ENCODE measurements at places on chromosomes 3 and 15.

- DNase-seq: no peak
These were observed 215.2 kb upstream of the SGO1 start for GRCh38 chr3:20401253-20401652.

GRCh38 chr15:41377978-41378377, 24.3 kb downstream of the NDUFAF1 start:
- no peak for DNase-seq

- no peak for DNase-seq
These were observed 11.1 kb downstream of the TNK2 start for GRCh38 chr3:195897081-195897852.

- DNase-seq: no peak
These were observed 31.9 kb downstream of the SH3BP5 start for GRCh38 chr3:15300323-15301078.

GRCh38 chr3:52243791-52244628, 1.5 kb upstream of the PPM1M start:
- DNase-seq: no peak

- DNase-seq: no peak
These were observed 24.9 kb downstream of the GJD2 start for GRCh38 chr15:34729886-34730285.

GRCh38 chr15:71496336-71496955, 313.9 kb upstream of the NR2E3 start:
- DNase-seq: peak; percentile 4

DNA sequence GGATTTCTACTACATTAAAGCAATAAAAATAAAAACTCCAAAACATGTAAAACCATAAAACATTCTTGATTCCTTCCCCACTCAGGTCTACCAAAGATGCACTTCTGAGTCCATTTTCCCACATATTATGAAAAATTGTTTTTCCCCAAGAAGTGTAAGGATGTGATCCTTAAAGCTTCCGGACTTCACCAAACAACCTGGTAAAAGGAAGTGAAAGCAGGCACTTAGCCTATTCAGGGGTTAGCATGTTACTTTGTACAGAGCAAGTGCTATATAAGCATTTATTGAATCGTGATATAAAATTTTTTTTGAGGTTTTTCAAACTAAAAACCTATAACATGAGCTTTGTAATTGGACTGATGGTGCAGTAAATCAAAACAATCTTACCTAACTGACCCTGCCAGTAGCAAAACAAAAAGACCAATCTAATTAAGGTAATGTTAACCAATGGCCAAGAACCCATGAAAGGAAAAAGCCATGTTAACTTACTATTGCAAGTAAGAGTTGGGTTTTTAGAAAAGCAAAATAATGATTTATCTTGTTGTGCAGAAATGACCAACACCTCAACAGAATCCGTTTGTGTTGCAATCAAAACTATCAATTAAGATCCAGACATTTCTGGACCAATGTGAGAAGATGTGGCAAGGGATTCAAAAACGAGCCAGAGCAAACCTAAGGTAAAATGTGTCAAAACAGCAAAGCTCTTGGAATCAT, 1.8 kb downstream of the SETD2 start:
- DNase-seq: no peak

DNA sequence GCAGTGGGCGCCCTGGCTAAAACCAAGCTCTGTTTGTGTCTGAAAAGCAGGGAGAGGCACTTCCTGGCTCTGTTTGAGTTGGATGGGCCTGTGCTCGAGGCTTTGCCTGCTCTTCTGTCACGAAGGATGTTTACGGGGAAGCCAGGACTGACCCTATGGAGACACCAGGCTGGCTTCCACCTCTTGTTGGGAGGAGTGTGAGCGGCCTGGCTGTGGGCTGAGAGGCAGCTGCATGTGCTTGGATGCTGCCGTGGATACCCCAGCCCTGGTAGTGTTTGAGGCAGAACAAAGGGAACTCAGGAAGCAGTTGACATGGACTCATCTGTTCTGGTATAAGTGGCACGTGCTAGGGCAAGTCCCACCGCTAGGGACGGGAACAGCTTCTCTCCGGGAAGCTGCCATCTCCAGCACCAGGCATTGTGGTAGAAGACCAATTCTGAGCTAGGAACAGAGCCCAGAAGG, 17.6 kb upstream of the SLC41A3 start:
- DNase-seq: no peak

GRCh38 chr15:70407955-70408354, 310.2 kb upstream of the TLE3 start:
- no peak for DNase-seq

- no peak for DNase-seq
These were observed 5.6 kb downstream of the SLC25A38 start for GRCh38 chr3:39388741-39389248.

DNA sequence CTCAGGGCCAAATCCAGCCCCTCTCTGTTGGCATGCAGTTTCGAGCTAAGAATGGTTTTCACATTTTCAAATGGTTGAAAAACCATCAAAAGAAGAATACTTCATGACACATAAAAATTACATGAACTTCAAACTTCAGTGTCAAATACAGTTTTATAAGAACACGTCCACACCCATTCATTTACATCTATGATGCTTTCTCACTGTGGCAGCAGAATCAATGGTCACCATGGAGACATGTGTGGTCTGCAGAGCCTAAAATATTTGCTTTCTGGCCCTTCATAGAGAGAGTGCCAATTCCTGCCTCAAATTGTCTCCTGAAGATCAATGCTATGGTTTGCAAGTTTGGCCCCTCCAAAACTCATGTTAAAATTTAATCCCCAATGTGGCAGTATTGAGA, 405.8 kb downstream of the OCA2 start:
- no peak for DNase-seq

DNA sequence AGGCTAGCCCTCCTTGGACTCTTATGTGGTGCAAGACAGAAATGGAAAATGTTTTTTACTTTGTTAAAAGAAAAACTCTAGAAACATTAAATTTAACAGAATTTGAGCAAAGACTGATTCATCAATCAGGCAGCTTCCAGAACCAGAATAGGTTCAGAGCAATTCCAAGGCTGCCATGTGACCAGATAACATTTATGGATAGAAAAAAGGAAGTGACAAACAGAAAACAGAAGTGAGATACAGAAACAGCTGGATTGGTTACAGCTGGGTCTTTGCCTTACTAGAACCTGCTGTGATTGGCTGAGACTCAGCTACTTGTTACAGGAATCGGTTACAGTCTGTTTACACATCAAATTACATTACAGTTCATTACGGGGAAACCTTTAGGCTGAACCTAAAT, 22.5 kb upstream of the OTOL1 start:
- DNase-seq: no peak

DNA sequence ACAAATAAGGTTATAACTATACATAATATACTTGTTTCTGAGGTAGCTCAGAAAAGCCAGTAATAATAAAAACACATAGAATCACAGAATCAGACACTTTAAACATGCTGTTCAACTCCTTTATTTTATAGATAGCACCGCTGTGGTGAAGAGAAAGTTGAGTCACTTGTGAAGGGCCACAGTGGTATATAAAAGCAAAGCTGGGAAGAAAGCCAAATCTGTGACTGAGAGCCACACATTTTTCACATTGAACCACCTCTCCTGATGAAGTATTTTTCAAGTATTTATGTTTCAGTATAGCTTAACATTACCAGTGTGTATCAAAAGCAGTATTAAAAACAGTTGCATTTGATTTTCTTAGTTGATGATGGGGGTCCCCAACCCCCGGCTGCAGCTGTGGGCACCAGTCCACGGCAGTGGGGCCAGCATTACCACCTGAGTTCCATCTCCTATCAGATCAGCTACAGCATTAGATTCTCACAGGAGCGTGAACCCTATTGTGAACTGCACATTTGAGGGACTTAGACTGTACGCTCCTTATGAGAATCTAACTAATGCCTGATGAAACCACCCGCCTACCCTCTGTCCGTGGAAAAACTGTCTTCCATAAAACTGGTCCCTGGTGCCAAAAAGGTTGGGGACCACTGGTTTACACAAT, 46.2 kb downstream of the TBL1XR1 start:
- DNase-seq: peak; percentile 77

DNA sequence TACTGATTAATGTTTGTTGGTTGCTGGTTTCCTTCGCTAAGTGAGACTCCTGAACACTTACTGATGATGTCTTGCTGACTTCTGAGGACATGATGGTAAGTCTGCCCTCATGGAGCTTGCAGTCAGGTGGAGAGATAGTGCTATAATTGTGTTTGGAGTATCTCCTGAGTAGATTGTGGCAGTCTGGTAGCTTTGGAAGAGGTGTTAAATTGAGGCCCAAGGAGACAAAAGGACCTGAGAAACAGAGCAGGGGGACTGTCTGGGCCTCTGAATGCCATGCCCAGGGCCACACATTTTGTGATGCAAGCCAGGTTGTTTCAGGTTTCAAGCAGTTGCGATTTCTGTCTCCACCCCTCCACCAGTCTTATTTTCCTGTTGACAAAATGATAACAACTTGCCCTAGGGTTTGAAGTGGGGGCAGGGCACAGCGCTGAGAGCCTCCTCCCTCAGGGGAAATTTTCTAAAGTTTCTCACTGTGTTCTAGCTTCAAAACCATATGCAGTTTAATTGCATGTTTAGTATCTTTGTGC, 16.7 kb downstream of the SMAD3 start:
- DNase-seq: no peak

- no peak for DNase-seq
These were observed 7.1 kb upstream of the HCN4 start for GRCh38 chr15:73375755-73376305.

DNA sequence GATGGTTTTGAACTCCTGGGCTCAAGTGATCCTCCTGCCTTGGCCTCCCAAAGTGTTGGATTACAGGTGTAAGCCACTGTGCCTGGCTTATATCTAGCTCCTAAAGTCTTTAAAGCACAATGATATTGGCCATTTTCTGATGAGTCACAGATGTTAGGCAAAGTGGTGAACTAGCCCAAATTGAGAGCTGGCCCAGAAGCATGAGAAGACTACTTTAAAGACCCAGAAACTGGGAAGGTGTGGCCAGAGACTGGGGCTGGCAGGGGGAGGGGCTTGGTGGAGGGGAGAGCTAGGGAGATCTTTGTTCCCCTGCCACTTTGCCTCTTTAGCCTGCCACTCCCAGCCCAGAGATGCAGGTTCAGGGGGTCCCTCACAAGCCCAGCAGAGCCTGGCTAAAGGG, 21.6 kb downstream of the CHRNA3 start:
- no peak for DNase-seq
